ENCODE measurements at places on chromosomes 2 and 18.

- DNase-seq, result no peak
Measured at GRCh38 chr18:49178736-49179135, 228.0 kb upstream of the SMAD7 start.

- DNase-seq, result no peak
Measured at GRCh38 chr2:232776435-232776834, at the start of gene KCNJ13. Gene KCNJ13 (minus strand): TSS chr2:232776565. CDS start chr2:232771362, 5,203 bp downstream.

GRCh38 chr18:28334516-28334915 is 157.6 kb upstream of the CDH2 start:
- DNase-seq, result no peak

DNA sequence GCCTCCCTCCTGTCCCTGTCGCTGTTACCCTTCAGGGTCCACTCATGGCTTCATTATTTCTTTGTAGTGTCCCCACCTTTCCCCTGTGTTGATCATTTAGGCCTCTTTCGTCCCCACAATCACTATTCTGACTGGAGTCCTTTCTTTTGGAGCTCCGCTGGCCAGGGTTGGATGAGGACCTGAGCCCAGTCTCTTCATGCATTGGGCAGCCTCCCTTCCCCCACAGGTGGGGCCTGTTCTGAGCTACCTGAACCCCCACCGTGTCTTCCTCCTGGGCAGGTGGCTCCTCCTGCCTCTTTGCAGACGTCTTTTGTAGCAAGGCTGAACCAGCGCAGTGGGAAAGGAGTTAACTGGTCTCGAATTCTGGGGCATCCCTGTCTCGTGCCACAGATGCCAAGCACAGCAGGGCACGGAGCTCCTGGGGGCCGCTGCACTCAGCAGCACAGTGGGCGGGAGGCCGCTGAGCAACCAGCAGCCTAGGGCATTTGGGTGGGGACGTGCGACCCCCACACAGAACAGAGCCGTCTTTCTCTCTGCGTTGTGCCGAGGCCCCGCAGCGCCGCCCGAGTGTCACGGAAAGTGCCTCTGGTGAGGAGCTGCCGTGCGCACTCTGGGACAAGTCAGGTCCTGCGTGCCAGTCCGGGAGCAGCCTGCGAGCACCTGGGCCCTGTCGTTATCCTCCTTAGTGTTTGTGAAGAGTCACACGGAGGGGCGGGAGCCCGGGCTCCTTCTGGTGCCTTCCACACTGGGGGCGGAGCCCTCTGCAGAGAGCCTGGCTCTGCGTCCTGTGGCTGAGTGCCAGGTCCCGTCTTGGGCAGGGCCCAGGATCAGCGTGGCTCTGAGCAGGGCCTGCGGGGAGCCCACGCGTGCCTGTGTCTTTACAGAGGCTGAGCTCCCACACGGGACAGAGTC is 130.1 kb downstream of the NFATC1 start:
- no peak for DNase-seq

- no peak for DNase-seq
Measured at GRCh38 chr2:240469239-240469636, 33.8 kb downstream of the GPC1 start.

DNA sequence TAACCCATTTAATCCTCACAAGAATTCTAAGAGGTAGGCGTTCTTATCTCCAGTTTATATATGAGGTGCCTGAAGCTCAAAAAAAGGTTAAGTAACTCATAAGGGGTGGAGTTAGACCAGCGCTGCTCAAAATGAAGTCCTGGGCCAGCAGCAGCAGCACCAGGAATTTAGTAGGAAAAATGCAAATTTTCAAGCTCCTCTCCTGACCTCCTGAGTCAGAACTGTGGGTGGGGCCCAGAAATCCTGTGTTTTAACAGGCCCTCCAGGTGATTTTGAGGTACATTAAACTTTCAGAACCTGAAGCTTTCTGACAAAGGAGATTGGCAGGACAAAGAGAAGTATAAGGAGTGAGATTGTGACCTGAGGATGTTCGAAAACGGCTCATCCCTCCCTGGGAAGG is 66.0 kb upstream of the CCDC85A start:
- no peak for DNase-seq

DNA sequence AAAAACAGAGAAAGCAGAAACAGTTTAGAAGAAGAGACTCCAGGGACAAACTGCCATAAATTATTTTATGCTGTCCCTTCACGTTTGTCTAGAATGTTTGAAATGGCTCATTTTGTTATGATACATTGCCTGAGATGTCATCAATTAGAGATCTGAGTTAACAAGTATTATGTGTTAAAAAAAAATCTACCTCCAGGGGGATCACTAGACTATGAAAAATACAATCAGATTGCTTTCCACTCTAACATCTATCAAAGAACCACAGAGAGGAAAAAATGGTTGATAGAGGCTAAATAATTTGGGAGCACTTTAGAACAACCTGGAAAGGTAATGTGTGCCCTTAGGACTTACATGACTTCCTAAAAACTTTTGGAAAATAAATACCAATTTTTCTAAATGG is 103.8 kb upstream of the CCDC150 start:
- no peak for DNase-seq

DNA sequence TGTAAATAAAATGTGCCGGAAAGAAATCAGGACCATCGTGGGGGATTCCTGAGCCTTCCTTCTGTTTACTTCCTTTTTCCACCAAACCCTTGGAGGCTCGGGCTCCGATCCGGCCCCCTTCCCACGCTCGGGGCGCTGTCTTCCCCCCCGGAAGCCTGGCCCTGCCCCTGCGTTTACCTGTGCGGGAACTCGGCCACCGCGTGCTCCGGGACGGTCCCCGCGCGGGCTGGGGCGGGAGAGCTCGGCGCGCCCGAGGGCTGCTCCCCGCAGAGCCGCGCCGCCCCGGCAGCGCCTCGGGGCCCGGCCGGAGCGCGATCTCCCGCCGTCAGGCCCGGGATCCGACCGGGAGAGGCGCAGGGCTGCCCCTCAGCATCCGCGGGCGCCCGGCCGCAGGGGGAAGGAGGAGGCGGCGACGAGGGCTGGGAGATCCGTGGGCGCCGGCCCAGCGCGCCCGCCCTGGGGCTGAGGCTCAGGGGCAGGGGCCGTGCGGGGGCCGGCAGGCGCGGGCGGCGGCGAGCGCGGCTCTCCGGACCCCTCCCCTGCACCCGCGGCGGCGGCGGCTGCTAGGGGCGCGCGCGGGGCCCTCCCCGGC is 435 bp downstream of the ADCY3 start:
- no peak for DNase-seq

- DNase-seq, result no peak
Measured at GRCh38 chr2:36512705-36513104, 85.3 kb downstream of the FEZ2 start.

- DNase-seq, result no peak
Measured at GRCh38 chr2:84460670-84461069, 1.6 kb upstream of the SUCLG1 start.

- DNase-seq, result no peak
Measured at GRCh38 chr2:144343145-144343544, 176.8 kb downstream of the ZEB2 start.

- DNase-seq, result no peak
Measured at GRCh38 chr2:184620367-184620766, 22.0 kb downstream of the ZNF804A start.

DNA sequence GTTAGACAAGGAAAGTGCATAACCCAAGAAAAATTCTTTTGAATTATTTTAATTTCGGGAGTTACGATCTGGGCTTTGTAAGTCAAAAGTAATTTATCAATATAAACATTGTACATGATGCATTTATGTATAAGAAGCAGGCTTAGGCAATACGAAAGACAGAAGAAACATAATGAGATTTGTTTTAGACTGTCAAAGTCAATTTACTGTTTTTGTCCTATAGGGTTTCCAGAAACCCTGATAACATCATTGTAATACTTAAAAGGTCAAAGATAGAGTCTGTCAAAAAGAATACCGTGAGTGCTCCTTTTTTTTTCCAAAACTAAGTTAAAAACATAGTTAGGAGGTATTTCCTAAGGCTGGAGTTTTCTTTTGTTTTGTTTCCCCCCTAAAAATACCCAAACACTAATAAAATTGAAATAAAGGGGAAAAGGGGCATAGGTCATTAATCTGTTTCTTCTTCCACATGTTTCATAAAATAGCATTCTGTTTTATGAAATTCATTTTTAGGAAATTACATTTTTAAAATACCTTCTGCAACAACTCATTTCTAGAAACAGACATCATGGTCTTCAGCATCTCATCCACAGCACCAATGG is 16.1 kb downstream of the C1D start:
- no peak for DNase-seq
